Activated T-helper 1 cell treated with Interleukin-2 at 50 U/mL for 16 hours (primary cell): ENCODE measurements at places on chromosomes 1 and 21.
A peak's percentile ranks its signal among the peaks of the same experiment; 100 is the strongest.

DNA sequence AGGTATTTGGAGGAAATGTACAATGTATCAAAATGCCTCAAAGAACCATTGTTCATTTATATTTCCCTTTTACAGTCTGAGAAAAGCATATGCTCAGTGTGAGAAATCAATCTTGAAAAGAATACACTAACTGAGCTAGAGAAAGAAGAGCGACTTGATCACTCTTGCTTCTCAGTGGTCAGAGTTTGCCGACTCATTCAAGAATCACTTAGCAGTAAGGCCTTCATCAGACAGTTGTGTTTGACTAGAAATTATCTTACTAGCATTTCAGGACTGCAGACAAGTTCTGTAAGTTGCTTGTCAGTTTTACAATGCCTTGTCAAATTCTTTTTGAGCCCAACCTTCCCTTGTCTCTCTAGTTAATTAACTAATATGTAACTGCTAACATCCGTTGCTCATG lies 12.9 kb downstream of the RGS18 start:
- DNase-seq, result no peak

DNA sequence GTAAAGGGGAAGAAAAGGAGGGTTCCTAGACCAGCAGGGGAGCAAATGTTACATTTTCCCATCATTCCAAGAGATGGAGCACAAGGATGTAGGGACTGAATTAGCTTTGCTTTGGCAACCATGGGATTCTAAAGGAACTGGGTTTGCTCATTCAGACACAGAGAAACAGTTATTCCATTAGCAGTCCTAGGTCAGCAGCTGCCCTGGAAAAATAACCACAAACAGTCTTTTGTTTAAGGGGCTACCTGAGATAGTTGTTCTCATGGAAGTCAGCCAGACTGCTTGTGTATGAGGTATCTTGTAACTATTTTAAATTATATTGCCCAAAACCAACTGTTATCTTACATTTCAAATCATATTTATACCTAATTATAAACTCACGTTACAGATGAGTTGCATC lies 58.4 kb upstream of the VCAM1 start:
- no peak for DNase-seq

GRCh38 chr1:68375919-68376318 lies 73.8 kb downstream of the RPE65 start:
- DNase-seq, result no peak

- DNase-seq, result no peak
Observed at GRCh38 chr1:247079141-247079874, 697 bp upstream of the ZNF670 start.

DNA sequence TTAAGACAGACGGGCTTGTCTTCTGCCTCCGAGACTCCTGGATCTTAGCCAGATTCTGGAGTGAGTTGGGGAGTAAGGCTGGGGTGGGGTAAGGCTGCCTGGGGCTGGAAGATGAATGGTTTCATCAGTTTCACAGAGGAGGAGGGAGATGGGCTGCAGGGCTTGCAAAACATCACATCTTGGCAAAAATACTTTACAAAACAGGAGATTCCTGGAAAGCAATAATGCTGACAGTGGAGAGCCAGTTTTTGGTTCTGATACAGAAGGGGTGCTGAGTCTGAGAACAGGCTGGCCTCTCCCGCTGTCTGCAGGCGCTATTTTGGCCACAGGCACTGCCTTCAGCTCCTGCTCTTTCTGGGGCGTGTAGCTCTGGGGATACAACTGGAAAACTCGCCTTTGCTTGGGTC lies 83.4 kb upstream of the KCNE2 start:
- DNase-seq, result no peak

DNA sequence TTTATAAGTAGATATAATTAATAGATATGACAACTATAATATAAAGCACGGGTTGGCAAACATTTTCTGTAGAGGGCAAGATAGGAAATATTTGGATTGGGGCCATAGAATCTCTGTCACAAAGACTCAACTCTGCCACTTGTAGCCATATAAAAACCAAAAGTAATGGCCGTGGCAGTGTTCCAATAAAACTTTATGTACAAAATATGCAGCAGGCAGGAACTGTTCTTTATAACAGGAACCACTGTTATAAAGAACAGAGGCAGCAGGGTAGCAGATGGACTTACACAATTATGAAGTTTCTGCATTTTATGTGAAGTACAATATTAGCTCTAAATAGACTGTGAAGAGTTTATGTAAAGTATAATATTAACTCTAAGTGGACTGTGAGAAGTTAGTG lies 16.9 kb upstream of the QSOX1 start:
- DNase-seq, result no peak

DNA sequence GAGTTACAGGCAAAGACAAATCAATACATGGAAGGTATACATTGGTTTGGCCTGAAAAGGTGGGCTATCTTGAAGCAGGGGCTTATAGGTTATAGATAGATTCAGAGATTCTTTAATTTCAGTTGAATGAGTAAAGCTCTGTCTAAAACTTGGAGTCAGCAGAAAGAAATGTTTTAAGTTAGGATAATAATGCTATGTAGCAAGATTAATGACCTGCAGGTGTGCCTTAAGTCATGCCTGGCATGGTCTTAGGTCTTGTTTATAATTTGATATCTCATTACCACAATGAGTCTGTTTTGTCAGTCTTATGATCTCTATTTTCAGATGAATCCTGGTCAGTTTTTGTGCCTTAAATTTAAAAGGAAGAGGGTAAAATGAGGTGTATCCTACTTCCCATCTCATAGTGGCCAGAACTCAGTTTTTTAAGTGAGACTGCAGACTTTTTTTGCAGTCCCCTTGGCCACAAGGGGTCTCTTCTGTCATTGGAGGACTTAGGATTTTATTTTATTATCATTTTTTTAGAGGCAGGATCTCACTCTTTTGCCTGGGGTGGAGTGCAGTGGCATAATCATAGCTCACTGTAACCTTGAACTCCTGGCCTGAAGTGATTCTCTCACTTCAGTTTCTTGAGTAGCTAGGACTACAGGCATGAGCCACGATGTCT lies 21.3 kb upstream of the PGBD2 start:
- no peak for DNase-seq

GRCh38 chr1:201665036-201665435 lies 126.1 kb downstream of the NAV1 start:
- no peak for DNase-seq

GRCh38 chr1:81550753-81551152 lies 250.0 kb upstream of the ADGRL2 start:
- no peak for DNase-seq

DNA sequence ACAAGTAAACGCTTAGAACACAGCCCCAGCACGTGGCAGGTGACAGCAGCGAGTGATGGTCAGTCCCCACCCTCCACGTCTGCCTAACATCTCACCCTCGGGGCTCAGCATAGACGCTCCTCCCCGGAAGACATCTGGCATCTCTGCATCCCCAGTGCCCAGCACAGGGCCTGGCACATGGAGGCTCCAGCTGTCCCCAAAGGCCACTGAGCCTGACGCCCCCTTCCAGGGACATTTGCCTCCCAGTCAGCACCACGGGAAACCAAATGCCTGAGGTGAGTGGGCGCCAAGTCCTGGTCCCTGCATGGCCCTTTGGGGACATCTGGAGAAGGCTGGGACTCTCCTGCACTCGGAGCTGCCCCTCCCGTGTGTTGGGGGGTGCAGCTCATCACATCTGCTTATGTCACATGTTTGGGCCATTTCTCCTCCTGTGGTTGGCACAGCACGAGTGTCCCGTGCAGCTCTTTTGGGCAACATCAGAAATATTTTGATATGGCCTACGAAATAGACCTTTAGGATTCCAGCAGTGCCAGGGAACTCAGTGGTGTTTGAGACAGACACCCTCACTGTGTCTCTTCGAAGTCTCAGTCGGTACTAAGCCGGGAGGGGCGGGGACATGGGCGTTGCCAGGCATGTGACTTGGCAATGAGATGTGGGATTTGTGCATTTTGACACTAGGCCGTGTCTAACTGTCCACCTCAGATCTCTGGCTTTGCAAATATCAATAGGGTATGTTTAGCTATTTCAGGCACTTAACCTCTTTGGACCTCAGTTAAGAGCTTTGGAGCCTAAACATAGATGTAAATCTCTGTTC lies 315.0 kb downstream of the PTPRU start:
- no peak for DNase-seq

GRCh38 chr21:28952686-28953085 lies 40.0 kb downstream of the LTN1 start:
- no peak for DNase-seq

DNA sequence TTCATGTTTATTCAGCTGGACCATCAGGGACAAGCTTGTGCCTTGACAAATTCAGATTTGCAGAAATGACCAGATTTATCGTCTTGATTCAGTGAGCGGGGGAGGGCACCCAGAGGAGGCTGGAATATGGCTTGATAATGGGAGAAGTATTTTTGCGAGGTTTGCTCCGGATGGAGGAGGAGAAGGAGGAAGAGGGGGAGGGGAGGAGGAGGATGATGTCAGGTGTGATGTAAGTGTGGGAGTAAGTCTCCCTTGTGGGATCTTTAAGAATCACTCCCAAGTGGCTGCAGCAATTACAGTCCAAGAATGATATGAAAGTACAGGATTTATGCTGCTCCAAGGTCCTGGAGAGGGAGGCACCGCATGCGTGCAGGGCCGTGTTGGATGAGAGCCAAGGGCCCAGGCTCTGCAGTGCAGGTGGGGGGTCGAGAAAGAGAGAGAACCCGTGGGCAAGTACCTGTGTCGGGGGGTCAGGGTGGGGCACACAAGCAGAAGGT lies 5.6 kb upstream of the ZNF496 start:
- no peak for DNase-seq

GRCh38 chr1:179144626-179145025 lies 62.8 kb downstream of the TOR3A start:
- no peak for DNase-seq

DNA sequence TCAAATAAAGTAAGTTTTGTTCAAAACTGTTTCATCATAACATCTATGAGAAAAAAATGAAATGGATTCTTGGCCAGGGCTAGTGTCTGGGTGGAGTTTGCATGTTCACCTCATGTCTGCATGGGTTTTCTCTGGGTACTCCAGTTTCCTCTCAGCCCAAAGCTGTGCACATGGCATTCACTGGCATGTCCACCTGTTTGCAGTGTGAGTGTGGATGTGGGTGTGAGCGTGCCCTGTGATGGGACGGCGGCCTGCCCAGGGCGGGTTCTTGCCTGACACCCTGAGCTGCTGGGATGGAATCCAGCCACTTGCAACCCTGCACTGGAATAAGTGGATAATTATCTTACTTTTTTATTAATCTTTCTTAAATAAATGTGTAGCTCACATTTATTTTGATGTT lies 185.5 kb downstream of the RYR2 start:
- no peak for DNase-seq

DNA sequence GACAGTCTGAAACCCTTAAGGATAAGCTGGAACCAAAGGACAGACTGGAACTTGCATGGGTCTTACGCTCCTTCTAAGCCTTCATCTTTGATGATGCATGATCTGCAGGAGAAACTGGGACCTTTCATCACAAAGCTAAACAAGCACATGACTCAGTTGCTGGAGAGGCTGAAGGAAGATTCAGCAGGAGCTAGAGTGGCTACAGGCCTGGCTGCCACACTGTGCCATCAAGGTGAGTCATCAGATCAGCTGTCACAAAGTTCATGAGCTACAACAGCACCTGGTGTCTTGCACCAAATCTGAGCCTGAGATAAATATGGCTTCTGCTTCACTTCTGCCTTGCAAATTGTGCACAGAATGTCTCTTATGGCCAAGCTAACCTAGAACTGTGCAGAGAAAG lies 95.5 kb upstream of the MARK1 start:
- DNase-seq, result no peak

DNA sequence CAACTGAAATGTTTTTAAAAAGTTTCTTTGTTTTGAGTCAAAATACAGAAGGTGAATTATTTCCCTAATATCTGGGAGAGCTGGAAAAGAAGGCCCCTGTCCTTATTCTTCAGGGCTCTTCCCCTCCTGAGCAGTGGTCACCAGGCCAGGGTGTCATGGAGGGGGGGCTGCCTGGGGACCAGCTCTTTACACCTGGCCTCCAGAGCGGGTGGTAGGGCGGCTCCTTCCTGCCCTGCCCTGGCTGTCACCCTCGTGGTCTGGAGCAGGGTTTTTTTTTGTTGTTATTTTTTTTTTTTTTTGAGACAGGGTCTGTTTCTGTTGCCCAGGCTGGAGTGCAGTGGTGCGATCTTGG lies 6.6 kb downstream of the SKI start:
- DNase-seq, result no peak

- DNase-seq, result no peak
Observed at GRCh38 chr1:40380817-40381216, 7.3 kb downstream of the SMAP2 start.

- no peak for DNase-seq
Observed at GRCh38 chr1:51313961-51314777, 16.2 kb downstream of the TTC39A start.

- DNase-seq, result peak; percentile 46
Observed at GRCh38 chr1:6348511-6349191, 44.9 kb downstream of the ACOT7 start.

- no peak for DNase-seq
Observed at GRCh38 chr1:109838838-109839240, 71.8 kb upstream of the CSF1 start.

GRCh38 chr21:36203603-36203889 lies 46.9 kb downstream of the DOP1B start:
- DNase-seq, result no peak

DNA sequence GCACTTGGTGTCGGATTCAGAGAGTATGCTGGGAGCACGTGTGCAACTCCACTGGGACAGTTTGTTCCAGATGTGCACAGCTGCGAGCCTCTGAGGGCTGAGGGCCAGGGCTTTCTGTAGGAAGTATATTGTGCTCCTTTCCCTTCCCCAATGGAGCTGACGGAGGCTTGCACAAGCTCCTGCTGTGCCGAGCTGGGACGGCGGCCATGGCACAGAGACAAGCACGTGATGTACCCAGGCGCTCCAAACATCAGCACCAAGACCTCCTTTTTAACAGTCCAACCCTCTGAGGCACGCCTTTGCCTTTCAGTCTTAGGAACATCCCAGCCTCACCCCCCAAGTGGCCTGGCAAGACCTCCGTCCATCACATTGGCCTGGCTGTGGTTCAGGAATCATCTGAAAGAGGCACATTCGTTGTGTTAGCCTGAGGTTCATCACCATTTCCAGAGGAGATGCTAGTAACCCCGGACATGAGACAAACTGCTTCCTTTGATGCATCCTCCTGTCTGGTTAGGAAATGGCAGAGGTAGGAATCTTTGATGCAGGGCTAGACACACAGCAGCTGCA lies 339.2 kb upstream of the KAZN start:
- no peak for DNase-seq

DNA sequence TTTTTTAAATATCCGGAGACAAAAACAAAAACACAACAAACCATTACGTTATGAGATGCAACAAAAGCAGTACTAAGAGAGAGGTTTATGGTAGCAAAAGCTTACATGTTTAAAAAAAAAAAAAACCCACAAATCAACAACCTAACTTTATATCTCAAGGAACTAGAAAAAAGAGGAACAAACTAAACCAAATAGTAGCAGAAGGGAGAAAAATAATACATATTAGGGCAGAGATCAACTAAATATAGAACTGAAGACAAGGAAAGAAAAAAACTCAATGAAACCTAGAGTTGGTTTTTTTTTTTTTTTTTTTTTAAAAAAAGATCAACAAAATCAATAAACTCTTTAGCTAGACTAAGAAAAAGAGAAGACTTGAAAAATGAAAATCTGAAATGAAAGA lies 34.9 kb downstream of the ZNF644 start:
- DNase-seq, result no peak

- DNase-seq, result no peak
Observed at GRCh38 chr1:185956881-185957280, 222.7 kb downstream of the HMCN1 start.
